ENCODE measurements at places on chromosomes 1 and 21. TPM values are rescaled to one million over a fixed set of nuclear protein-coding genes. Genes with fewer than 3 reads are reported as not detected.

LIN9 gene
- total RNA-seq, result 0.85 TPM

GBP1 gene
- 105 TPM for total RNA-seq

NDUFS5 gene
- total RNA-seq, result 131 TPM

IL19 gene
- total RNA-seq, result not detected

SLC9C2 gene
- total RNA-seq, result not detected

ERG gene
- total RNA-seq, result not detected

NCDN gene
- 34.0 TPM for total RNA-seq

OSCP1 gene
- total RNA-seq, result 10.5 TPM

GBP6 gene
- 0.16 TPM for total RNA-seq

LCE1B gene
- total RNA-seq, result not detected

PUM1 gene
- total RNA-seq, result 89.2 TPM

PROK1 gene
- 0.12 TPM for total RNA-seq

SLAMF9 gene
- total RNA-seq, result not detected

PSEN2 gene
- total RNA-seq, result 29.8 TPM

LEMD1 gene
- total RNA-seq, result not detected

TCHH gene
- under 0.01 TPM for total RNA-seq

RGS8 gene
- 0.16 TPM for total RNA-seq

VWA1 gene
- total RNA-seq, result 3.4 TPM

PADI3 gene
- 0.12 TPM for total RNA-seq

SIM2 gene
- 0.24 TPM for total RNA-seq

C1orf198 gene
- total RNA-seq, result 431 TPM

DTL gene
- total RNA-seq, result 2.9 TPM

KRTAP23-1 gene
- total RNA-seq, result not detected

NT5C1A gene
- total RNA-seq, result not detected

GRIK3 gene
- total RNA-seq, result not detected

UMODL1 gene
- total RNA-seq, result under 0.01 TPM

LRRC39 gene
- 0.65 TPM for total RNA-seq

GBP7 gene
- not detected for total RNA-seq

SLC25A34 gene
- 0.65 TPM for total RNA-seq

KCNQ4 gene
- total RNA-seq, result 0.12 TPM

MXRA8 gene
- total RNA-seq, result 684 TPM

OLFML2B gene
- total RNA-seq, result 84.0 TPM

KRTAP11-1 gene
- total RNA-seq, result not detected

KCND3 gene
- 9.7 TPM for total RNA-seq

LHX4 gene
- 0.32 TPM for total RNA-seq

TSPAN2 gene
- not detected for total RNA-seq

HAO2 gene
- total RNA-seq, result under 0.01 TPM

S100A2 gene
- total RNA-seq, result 6.8 TPM

All from hair follicle dermal papilla cell (primary cell).